T-helper 1 cell (primary cell): ENCODE measurements at places on chromosomes 6 and 20.
A peak's percentile ranks its signal among the peaks of the same experiment; 100 is the strongest.

- DNase-seq, result no peak
These were observed 16.6 kb downstream of the SLC2A12 start for GRCh38 chr6:134035823-134036296.

DNA sequence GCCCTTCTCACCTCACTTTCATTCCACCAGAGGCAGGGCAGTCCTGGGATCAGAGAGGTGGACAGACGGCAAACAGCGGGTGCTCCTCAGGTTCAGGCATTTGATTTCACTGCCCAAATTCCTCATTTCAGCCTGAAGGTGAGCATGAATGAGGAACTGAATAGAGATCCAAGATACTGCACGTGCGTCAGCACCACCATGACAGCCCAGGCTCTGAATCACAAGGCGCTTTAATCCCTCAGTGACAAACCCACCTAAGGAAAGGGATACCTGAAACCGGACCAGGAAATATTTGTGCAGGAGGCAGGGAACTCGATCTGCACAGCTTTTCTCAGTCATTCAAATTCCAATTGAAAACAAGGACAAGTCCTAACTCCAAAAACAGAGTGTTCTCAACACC lies 174.8 kb upstream of the HEY2 start:
- DNase-seq, result no peak

DNA sequence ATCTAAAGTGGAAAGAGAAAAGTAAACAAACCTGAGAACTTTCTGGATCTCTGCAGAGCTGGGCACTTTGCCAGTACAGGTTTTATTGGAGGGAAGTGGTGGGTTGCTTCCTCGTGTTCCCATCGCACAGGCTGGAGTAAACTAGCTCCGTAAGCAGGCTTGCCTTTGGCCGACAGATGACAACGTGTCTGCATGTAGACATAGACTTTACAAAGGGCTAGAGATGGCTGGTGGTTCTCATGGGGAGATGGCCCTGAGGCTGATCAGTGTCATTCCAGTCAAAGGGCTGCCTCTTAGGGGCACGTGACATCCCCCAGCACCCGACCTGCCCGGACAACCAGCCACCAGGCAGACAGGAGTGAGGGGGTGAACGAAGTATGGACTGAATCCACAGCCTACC lies 98.8 kb downstream of the YTHDF1 start:
- no peak for DNase-seq

GRCh38 chr6:108869876-108870275 lies 21.7 kb downstream of the ARMC2 start:
- no peak for DNase-seq

DNA sequence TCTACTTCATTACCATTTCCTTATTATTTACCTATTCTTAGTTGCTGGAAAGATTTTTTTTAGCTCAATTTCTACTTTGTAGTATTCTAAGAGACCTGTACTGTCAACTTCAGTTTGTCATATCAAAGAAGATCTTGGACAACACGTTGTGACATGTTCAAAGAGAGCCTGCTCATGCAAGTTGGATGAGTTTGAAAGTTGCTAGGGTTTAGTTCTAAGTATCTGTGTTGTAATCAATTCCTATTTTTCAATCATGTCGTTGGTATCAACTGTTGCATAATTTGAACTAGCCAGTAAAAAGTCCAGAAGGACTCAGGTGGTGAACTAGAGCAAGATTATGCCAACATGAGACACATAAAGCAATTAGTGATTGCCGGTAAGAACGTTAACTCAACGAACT lies 30.2 kb downstream of the PKIB start:
- no peak for DNase-seq

DNA sequence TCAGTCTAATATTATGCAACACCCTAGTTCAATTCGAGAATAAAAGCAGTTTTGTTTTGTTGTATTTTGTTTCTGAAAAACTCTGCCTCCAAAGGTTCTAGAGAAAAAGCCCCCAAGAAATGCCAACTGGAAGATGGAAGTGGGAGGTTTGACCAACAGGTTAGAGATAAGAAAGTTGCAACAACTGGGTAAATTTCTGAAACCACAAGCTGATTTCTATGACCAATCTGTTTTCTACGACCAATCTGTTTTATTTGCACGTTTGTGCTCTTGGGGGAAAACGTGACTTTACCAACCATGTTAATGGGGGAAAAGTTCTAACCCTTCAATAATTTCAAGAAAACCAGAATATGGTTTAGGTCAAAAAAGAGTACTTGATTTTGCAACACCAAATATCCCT lies 173.2 kb downstream of the PDE7B start:
- no peak for DNase-seq

GRCh38 chr6:30836957-30837356 lies 47.4 kb upstream of the DDR1 start:
- no peak for DNase-seq

DNA sequence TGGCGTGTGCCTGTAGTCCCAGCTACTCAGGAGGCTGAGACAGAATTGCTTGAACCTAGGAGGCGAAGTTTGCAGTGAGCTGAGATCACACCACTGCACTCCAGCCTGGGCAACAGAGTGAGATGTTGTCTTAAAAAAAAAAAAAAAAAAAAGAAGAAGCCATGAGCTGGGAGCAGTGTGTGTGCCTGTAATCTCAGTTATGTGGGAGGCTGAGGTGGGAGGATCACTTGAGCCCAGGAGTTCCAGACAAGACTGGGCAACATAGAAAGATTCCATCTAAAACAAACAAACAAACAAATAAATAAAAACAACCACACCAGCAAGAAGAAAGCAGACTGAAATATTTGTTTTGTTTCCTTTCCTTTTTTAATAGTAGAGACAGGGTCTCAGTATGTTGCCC lies 62.2 kb upstream of the KIF13A start:
- no peak for DNase-seq

GRCh38 chr6:145502416-145502815 lies 232.9 kb downstream of the EPM2A start:
- no peak for DNase-seq

GRCh38 chr20:59184880-59185447 lies 21.3 kb downstream of the ZNF831 start:
- DNase-seq, result no peak

- DNase-seq, result no peak
These were observed 97.2 kb downstream of the DACT2 start for GRCh38 chr6:168222115-168223043.

- DNase-seq, result no peak
These were observed 129.0 kb upstream of the BMP5 start for GRCh38 chr6:56004426-56004825.

GRCh38 chr6:34053721-34054120 lies 92.2 kb downstream of the GRM4 start:
- no peak for DNase-seq

DNA sequence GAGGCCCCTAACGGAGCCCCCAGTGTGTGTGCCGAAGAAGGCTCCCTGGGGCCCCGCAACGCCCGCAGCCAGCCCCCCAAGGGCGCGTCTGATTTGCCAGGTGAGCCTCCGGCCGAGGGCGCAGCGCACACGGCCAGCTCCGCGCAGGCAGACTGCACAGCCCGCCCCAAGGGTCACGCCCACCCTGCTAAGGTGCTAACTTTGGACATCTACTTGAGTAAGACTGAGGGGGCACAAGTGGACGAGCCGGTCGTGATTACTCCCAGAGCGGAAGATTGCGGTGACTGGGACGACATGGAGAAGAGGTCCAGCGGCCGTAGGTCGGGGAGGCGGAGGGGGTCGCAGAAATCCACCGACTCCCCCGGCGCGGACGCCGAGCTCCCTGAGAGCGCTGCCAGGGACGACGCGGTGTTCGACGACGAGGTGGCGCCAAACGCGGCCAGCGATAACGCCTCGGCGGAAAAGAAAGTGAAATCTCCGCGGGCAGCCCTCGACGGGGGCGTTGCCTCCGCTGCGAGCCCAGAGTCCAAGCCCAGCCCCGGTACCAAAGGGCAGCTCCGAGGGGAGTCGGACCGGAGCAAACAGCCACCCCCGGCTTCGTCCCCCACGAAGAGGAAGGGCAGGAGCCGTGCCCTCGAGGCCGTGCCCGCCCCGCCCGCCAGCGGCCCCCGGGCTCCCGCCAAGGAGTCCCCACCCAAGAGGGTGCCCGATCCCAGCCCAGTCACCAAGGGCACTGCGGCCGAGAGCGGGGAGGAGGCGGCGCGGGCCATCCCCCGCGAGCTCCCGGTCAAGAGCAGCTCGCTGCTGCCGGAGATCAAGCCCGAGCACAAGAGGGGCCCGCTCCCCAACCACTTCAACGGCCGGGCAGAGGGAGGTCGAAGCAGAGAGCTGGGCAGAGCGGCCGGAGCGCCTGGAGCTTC lies 117.0 kb downstream of the RTN4IP1 start:
- DNase-seq, result peak; percentile 76

DNA sequence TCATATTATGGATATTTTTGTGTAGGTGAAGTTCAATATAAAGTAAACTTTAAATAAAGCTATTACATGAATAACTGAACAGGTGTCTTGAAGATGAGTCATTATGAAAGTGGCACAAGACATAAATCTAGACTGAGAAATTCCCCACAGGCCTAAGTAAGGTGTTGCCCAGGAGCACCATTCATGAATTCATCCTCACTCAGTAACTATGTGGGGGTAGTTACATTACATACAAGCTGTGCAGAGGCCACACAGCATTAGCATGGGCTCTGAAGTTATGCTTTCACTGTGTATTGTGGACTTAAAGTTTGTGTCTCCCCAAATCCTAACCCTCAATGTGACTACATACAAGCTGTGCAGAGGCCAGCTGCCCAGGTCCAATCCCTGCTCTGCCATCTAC lies 65.9 kb downstream of the BCAS1 start:
- no peak for DNase-seq
